ENCODE measurements at places on chromosomes 12 and 14.

- no peak for DNase-seq
Measured at GRCh38 chr12:102344691-102345090, 135.7 kb downstream of the IGF1 start.

- peak; percentile 59 for DNase-seq
Measured at GRCh38 chr14:38867561-38868150, 235.4 kb downstream of the SEC23A start.

GRCh38 chr14:29846339-29847055 lies 81.2 kb downstream of the PRKD1 start:
- no peak for DNase-seq

DNA sequence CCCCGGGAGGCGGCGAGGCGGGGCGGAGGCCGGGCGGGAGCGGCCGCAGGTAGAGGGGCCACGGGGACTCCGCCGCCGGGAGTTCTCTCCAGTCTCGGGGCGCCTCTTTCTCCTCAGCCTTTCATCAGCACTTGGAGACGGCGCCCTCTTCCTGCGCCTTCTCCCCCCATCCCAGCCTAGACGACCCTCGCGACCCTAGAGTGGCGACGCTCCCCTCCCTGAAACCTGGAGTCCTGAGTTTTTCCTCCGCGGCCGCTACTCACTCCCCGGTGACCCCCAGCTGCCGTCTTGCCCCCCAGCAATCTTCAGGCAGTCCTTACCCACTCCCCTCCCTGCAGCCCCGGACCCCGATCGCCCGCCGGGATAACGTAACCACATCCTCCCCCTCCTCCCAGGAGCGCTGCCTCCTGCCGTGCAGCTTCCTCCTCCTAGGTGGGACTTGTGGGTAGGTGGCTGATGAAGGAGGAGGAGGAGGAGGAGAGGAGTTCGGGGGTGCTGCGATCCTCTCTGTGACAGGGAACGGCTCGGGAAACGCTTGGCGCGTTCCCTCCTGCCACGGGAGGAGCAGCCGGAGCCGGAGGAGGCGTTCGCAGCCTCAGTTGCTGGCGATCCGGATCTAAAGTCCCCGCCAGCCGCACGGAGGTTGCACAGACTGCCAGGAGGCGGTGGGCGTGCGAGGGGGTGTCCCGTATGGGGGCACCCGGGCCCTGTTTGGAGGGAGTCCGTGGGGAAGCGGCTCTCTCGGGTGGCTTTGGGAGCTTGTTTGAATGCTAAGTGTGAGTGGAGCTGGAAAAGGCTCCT lies 891 bp downstream of the PLEKHA5 start:
- DNase-seq = peak; percentile 11

DNA sequence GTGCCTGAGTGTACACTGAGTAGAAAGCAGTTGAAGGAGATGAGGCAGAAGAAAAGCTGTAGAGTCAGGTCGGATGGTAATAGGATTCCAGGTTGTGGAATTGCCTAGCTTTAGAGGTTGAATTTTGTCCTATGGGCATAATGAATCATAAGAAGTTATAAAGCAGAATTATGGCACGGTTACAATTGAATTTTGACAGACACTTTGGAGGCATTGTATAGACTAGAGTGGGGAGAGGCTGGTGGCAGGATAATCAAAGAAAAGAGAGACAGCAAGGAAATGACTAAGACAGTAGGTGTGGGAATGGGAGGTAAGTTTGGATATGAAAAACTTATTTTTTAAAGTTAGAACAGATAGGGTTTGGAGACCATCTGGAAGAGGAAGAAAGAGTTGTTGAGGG lies 102.6 kb downstream of the NTN4 start:
- DNase-seq = no peak

- no peak for DNase-seq
Measured at GRCh38 chr14:45650754-45651153, 397.8 kb upstream of the MIS18BP1 start.

DNA sequence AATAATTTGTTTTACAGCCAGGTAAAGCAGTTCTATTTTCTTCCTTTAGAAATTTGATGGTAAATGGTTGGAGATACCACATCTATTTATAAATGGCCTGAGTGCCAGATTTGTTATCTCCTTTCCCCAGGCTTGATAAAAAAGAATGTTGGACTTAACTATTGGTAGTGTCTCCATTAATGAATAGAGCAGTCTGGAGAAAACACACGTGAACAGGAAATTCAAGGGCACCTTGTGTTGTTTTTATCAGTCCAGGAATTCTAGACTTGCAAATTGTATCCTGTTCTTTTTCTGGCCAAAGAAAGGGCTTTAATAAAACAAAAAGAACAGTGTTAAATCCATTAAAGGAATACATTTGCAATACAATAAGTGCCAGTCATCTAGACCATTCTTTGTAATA lies 40.8 kb upstream of the BMAL2 start:
- no peak for DNase-seq

DNA sequence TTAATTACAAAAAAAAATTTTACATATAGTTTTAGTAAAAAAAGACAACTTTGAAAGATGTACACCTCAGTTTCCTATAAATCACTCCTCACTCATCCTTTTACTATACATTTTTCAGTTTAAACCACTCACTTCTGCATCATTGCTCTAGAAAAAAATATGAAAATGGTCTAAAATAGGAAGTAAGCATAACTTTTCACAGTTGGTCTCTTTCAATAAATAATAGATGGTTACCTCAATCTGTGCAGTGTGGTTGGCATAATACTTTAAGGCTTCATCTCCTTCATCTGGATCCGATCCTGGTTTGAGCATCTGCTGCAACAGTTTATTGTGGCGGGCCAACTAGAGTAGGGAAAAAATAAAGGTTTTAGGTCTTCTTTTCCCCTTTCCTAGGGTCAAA lies 247.9 kb downstream of the SSPN start:
- DNase-seq = no peak

DNA sequence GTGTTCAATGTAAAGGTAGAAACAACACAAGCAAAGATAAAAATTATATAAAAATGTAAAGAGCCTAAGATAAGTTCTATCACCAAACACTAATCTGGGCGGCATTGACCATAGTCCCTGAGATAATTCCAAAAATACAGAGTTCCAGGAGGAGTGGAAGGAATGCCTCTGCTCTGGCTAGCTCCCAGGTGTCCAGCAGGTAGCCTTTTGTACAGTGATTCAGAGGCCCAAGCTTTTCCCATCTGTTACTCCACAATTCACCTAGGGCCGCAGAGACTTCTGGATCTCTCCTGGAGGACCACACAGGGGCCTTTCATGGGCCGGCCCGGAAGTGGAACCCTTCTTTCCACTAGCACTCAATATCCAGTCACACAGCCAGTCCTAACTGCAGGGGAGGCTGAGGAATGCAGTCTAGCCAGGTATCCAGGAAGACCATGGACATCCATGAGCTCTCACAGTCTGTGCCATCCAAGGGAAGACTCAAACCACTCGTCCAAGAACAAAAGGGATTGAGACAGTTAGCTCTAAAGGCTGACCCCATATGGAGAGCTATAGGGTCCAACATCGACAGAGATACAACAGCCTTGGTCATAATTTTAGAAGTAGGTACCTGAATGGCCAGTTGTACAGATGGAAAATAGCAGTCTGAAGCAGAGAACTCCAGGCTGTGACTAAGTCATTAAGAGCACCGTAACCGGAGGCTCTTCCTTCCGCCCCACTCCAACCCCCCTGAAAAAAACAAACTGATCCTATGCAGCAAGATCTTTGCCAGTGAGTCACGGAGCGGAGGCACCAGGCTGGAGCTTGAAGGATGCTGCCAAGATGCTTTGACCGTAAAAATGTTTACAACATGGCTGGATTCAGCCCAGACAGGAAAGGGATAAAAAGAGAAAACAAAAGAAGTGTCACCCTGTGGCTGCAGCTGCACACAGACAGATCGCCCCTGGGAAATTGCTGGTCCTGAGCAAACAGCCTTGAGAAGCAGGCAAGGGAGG lies 204.8 kb downstream of the NUAK1 start:
- no peak for DNase-seq

- DNase-seq = no peak
Measured at GRCh38 chr14:54794796-54795195, 107.8 kb downstream of the GCH1 start.

- DNase-seq = no peak
Measured at GRCh38 chr12:53200107-53200457, 7.0 kb downstream of the ITGB7 start.

DNA sequence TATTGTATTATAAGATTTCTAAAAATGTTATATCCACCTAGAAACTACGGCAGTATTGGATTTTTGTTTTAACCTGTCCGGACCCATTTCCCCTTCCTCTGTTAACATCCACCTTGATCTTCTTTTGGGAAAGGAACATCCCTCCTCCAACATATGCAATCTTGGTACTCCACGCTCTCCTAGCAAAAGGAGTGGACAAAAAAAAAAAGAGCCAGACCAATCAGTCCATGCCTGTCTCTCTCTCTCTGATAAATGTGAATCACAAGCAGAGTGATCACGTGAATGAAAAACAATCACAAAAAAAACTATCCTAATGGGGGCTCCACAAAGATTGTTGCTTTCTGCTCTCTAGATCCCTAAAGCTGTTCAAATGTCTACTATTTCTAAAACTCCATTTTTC lies 27.1 kb downstream of the OSBPL8 start:
- DNase-seq = no peak

GRCh38 chr14:42000450-42000849 lies 393.8 kb downstream of the LRFN5 start:
- no peak for DNase-seq

DNA sequence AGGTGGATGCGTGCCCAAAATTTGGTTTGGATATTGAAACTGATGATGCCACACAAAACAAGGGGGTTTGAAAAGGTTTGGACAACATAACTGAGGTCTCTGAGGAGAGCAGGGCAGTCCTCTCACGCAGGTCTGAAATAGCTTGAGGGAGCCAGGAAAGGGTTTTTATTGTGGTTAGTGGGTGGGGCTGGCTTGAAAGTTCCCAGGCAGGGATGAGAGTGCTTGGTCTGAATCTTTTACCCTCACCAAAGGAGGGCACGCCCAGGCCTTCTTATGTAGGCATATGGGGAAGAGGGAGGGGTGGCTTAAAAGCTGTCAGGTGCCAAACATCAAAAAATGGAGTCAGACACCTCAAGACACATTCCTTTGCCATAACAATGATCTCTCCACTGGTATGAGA lies 493.1 kb upstream of the CCDC196 start:
- DNase-seq = no peak

- no peak for DNase-seq
Measured at GRCh38 chr12:90677055-90677454, 277.9 kb downstream of the CCER1 start.

DNA sequence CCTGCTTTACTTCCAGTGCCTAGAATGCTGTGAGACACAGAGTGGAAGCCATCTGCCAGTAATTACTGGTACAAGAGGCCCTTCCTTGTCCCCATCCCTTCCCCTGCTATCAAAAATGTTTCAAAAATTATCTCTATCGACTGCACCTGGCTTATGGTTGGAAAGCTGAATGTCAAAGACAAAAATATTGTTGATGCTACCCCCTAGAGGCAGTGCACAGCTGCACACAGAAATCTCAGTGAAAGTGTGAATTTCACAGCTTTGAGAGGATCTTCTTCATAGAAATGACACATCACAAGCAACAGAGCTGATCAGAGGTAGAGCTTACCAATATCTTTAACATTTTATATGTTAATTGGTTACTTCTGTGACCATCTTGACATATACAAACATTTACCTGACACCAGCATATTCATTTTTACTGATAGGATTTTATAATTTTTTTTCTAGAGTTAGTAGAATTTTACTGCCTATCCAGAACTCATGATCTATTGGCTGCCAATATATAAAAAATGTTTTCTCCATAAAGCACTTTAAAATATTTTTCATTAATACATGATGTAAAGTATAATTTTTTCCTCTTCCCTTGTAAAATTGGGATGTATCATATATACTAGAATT lies 138.0 kb downstream of the AACS start:
- DNase-seq = no peak

DNA sequence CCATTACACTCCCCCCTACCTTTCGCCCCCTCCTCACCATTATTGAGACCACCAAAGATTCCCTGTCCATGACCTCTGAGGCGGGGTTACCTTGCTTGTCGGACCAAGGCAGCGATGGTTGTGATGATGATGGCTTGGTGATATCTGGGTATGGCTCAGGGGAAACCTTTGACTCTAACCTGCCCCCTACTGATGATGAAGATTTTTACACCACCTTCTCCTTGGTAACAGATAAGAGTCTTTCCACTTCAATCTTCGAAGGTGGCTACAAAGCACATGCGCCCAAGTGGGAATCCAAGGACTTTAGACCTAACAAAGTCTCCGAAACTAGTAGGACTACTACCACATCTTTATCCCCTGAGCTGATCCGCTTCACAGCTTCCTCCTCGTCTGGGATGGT lies 350.2 kb downstream of the DIO2 start:
- no peak for DNase-seq

DNA sequence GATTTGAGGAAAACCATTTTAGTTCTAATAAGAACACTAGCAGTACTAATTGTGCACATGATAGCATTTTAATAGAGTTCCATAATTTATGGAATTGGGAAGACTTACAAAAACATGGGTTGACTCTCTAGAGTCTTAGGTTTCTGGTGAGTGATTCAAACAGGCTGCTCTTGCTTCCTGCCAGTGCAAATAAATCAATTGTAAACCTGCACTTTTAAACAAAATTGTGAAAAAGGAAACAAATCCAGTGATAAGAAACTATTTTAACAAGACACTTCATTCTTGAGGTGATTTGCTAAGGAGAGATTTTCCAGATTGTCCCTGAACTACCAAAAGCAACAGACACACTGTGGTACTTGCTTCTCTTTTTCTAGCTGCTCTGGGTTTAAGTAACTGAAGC lies 112.2 kb downstream of the CACNA1C start:
- no peak for DNase-seq

DNA sequence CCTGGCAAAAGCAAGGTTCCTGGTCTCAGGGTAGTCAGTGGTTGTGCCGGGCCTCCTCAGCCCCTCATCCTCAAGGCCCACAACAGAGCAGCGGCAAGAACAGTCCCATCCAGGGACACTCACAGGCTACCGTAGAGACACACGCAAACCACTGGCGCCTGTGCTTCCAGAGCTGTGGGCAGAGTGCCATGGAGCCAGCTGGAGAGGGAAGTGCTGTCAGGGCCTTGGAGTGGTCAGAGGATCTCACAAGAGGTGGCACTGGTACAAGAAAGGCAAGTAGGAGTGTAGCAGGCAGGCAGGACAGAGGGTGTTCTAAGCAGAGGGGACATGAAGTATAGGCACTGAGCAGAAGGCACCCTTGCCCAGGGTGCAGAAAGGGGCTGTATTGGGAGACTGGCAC lies 34.6 kb downstream of the ANKRD9 start:
- DNase-seq = no peak

DNA sequence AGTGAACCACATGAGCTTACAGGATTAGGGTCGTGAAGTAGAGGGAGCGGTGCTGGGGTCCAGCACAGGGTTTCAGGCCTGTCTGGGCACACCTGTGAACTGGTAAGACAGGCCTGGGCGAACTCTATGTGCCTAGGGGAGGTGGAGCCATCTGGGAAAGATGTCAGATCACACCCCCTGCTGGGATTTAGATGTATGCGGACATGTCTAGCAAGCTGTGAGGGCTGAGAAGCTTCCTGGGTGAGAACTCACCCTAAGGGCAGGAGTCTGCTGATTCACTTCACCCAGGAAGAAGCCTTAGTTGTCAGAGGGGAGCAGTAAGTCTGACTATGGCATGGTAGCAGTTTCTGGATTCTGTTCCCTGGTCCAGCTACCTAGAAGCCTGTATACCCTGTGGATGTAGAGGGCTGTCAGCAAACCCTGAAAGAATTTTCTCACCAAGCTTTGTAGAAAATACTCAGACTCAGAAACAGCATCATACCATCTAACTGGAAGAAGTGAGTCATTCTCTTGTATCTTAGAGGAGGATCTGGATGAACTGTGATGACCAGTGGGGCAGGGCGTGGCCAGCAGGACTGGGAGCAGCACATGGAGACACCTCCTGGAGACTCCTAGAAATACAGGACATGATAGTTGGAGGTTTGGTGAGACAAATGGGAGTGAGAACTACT lies 11.2 kb upstream of the PYGL start:
- no peak for DNase-seq

- DNase-seq = no peak
Measured at GRCh38 chr12:120720234-120720986, 5.2 kb upstream of the ACADS start.
